IMR-90 (cell line): ENCODE measurements at places on chromosomes 2 and 18. TPM values are rescaled to one million over a fixed set of nuclear protein-coding genes. Genes with fewer than 3 reads are reported as not detected.

DNA sequence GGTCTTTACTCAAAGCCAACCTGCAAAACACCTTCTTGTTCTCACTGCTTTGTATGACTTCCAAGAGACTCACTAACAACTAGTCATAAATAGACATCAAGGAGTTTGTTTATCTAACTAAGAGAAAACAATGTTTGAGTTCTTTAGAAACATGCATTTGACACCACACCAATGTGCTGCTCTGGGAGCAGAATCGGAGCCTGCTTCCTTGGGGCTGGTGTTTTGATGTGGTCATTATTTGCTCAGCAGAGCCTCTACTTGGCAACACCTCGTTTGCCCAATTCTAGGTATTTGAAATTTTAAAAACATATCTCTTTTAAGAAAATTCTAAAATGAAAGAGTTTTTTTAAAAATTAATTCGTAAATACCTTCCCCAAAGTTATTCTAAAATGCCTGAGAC lies 167.5 kb downstream of the BCL2 start:
- no peak for DNase-seq

GRCh38 chr2:128032092-128032491 lies 4.2 kb upstream of the SAP130 start:
- DNase-seq = no peak

DNA sequence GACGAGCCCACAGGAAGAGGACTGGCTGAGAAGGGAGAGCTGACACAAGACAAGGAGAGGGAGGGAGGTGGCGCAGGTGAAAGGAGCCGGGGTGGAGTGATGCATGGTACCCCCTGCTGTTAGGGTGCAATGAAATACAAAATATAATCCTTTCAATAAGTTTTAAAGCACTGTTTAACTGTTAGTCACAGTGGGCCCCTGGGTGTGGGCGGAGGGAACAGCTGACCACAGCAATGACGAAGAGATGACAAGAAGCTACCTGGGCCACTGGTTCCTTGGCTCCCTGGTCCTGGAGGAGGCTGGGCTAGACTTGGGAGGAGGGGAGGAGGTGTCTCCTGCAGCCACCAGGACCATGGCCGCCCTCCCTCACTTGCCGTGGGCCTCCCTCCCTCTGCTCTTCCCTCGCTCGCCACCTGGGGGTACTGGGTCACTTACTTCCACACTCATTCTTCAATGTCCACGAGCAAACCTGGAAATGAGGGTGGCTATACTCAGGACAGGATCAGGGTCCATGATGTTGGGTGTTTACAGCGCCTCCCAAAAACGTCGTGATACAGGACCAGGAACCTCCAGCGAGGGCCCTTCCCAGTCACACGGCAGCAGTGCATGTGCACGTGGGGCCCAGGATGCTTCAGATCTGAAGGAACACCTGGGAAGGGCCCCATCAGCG lies 196.1 kb downstream of the ANKRD30B start:
- no peak for DNase-seq

DNA sequence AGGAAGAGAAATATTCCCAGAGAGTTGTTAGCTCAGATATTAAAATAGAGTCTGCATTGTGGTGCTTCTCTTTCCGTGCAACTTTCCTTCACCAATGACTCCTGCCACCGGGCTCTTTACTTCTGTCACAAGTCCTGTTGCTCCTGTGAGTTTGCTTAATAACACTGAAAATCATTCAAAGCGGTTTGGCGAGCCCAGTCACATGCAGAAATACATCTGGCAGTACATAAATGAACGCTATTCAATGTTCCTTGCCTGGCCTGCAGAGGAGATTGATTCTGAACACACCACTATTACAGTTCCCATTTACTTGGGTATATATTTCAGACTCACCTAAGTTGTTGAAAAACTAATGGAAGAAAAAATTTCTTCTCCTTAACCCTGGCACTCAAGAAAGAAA lies 276.6 kb downstream of the ZNF521 start:
- no peak for DNase-seq

DNA sequence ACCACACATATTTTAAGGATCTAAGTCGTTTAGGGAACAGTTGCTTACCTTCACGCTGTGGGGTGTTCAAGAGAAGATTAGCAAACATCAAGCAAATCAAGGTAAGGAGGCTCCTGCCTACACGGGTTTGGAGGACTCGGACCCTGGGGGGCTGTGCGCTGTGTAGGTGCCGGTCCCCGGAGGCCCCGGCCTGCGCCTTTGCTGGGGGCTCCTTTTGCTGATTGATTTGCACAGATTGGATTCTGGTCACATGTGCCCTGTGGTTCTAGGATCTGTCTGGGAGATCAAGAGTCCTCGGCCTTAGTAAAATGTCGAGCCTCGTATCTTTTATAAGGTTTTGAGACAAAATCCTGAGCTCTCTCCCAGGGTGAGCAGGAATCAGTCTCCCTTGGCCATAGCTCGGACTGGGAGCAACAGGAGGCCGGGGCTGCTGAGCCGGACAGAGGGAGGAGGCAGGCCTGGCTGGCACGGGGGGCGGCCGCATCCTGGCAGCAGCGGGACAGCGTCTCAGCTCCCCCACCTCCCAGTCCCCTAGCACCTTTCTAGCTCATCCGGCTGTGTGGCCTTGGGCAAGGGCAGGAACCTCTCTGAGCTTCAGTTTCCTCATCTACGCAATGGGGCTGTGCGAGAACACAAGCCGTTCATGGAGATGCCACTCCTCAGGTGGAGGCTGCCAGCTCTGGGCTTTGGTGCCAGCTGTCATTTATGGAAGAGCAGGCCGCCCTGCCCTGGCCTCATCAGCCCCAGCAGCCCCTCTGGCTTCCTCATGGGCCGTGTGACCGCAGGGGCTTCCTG lies 147.2 kb downstream of the MBP start:
- no peak for DNase-seq

DNA sequence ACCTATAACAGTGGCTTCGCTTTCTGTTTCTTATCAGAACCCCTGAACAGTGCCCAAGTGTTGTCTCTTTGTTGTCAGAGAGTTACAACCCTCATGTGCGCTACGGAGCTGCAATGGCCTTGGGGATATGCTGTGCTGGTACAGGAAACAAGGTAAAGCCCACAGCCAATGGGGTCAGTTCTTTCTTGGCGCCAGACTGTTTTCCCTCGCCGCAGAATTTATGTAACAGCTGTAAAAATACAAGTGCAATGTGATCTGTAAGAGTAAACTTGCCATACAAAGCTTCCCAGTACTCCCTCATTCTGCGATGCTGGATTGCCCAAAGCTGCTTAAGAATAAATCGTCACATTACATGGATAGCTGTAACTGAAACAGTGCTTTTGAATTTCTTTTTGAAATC lies 13.9 kb upstream of the HTR2B start:
- DNase-seq = peak; percentile 77

GRCh38 chr18:8654503-8655451 lies 45.5 kb downstream of the RAB12 start:
- peak; percentile 34 for DNase-seq

GRCh38 chr2:158317642-158318041 lies 138.9 kb downstream of the CCDC148 start:
- DNase-seq = no peak

GRCh38 chr2:95374451-95374920 lies 28.0 kb upstream of the FAHD2A start:
- no peak for DNase-seq

GRCh38 chr2:71742953-71743601 lies 289.7 kb downstream of the DYSF start:
- peak; percentile 86 for DNase-seq

SGPP2 gene
- not detected in 2 replicates for polyA plus RNA-seq

FSHR gene
- not detected in 2 replicates for polyA plus RNA-seq

OTOS gene
- polyA plus RNA-seq = 0.34 TPM in 1 of 2 replicates, not detected in the other
